Nephron progenitor cell (in vitro differentiated cells): ENCODE measurements at places on chromosomes 1 and 21.

GRCh38 chr1:81836007-81836626 lies 35.4 kb downstream of the ADGRL2 start:
- DNase-seq, result no peak

DNA sequence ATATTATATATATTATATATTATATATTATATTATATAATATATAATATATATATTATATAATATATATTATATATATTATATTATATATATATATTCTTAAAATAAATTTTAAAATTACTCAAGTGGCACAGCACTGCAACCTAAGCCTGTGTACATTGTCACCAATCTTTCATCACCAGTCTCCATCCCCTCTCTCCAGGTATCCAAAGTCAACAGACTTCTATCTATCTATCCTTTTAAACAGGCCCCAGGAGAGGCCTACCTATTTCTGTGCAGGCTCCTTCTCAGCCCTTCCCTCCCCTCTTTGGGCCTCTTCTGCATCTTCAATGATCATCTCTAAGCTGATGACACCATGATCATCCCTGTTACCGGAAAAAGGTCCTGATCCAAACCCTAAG lies 111.7 kb downstream of the RHOU start:
- DNase-seq, result no peak

- no peak for DNase-seq
Measured at GRCh38 chr1:226642421-226642820, 93.9 kb downstream of the STUM start.

DNA sequence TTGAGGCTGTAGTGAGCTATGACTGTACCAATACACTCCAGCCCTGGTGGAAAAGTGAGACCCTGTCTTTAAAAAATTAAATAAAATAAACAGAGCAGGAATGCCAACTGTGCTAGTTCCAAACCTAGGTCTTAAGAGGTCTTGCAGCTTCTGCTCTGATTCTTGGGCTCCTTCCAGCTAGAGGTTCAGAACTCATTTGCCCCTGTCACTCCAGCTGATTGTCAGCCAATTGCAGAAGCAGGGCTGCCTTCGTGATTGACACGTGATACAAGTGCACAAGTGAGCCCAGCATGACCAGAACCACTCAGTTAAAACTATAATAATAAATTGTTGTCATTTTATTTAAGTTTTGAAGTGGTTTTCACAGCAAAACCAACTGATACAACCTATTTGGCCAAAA lies 298.4 kb downstream of the USP25 start:
- no peak for DNase-seq

GRCh38 chr21:28776251-28776650 lies 216.4 kb downstream of the LTN1 start:
- DNase-seq, result no peak

DNA sequence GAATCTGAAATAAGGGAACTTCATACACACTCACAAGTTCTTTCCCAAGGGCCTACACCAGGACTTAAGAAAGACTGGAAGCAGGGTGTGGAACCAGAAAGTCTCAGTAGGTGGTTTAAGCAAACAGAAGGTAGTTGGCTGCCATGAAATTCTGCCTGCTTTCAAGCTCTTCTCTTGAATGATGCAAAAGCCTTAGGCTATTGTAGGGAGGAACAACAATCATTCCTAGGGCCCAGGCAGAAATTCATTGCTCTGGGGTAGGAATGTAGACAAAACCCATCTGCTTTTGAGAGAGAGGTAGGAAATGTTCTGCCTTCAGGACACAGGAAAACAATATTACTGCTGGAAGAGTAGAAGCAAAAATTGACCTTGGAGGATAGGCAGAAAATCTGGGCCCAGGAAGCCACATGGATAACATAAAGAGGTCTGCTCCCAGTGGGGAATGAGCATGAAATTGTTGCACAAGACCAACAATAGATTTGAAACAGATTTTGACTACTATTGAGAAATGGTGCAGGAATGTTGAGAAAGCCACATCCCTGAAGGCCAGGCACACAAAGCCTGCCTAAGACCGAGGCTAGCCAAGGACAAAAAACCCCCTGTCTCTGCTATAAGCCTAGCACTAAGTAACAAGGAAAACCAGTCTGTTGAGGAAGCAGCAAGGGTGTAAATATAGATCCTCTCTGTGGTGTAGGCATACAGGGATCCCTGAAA lies 22.7 kb upstream of the SFT2D2 start:
- DNase-seq, result no peak

DNA sequence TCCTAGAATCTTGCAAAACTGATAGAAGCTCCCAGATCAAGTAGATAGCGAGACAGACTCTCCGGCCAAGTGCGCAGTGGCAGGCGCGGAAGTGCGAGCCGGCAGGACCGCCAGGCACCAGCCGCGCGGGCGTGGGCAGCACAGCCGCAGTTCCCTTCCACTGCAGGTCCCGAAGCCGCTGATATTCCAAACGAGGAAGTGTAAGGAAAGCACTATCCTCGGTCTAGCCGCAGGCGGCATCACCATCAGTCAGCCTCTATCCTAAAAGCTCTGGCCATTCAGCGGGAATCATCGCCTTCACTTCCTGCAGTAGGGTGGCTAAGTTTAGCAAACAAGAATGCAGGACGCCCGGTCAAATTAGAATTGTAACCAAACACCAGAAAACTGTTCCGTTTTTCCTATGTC lies 710 bp downstream of the GLRX2 start:
- peak; percentile 46 for DNase-seq

- DNase-seq, result no peak
Measured at GRCh38 chr1:62013264-62013663, 181.4 kb upstream of the L1TD1 start.

DNA sequence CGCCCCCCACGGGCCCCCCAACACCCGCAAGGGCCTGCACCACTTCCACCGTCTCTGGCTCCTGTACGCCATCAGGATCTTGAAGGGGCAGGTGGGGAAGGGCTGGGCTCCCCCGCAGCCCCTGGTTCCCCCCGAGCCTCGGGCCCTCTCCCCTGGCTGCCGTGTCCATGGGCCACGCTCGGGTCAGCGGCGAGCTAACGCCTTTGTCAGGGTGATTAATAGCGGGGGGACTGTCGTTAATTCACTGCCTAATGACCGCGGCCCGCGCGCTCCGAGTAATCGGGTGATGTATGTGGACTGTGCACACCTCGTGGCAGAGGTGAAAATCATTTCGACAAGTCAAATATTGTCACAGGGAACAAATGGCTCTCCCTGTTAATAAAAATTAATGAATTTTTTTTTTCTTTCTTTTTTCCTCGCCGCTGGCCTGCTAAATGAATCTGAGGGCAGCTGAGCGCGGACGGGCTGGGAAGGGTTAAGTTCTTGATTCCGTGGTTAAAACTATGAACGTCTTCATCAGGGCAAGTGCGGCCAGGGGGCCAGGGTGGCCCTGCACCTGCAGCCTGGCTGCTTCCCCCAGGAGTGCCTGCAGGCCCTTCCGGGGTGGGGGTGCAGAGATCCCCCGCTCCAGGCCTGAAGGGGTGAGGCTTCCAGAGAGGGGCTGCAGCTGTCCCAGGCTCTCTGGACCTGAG lies 100.8 kb downstream of the PRDM16 start:
- DNase-seq, result peak; percentile 57

DNA sequence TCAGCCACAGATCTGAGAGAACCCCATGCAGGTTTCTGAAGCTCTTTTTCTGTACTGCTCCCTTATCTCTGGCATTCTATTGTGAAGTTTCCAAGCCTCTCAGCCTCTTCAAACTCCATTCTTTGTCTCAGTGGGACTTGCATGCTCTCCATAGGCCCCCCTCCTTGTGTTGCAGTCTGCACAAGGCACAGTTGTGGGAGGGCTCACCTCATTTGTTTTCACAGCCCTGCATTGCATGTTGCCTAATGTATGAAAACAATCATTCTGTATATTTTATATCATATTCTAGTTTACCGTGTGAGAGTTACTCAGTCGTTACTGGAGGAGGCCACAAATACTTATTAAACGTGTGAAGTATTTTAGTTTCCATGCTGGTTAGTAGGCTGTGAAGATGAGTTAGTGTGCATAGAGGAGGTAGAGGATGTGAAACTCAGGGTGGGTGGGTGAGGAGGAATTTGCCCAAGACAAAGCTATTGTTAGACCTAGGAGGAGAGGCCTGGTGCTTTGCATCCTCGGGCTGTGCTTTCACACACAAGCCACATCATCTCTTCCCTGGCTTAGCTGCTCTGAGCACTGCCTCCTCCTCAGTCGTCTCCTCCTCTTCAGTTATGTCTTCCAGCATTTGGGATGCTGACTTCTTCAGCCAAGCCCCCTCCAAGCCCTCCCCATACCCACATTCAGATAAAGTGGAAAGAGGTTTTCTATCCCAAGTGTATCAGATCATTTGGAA lies 7.8 kb upstream of the CHI3L2 start:
- DNase-seq, result no peak

DNA sequence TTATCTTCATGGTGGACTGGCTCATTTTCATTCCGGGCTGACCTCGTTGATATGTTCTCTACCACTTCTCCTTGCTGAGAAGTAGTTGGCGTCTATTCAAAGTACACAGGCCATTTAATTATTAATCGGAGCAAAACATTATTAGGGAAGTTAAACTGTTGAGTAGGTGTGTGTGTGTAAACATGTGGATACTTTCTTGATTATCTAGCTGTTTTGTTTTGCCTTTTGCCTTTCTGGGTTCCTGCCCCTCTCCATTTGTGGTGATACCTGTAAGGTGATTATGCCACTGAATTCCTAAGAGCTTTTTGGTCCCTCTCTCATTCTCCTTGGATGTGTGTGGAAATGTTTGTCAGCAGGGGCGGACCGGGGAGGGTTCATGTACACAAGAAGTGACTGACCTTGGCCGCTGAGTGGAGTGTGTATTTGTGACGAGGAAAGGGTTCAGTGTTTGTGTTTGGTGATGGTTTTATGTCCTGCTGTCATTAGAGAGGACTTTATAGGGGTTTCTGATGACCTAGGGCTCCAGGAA lies 56.6 kb upstream of the PPP2R5A start:
- no peak for DNase-seq

GRCh38 chr21:44496564-44497550 lies 41.5 kb downstream of the LRRC3 start:
- DNase-seq, result no peak

- DNase-seq, result no peak
Measured at GRCh38 chr1:86105533-86105866, 51.1 kb downstream of the COL24A1 start.

DNA sequence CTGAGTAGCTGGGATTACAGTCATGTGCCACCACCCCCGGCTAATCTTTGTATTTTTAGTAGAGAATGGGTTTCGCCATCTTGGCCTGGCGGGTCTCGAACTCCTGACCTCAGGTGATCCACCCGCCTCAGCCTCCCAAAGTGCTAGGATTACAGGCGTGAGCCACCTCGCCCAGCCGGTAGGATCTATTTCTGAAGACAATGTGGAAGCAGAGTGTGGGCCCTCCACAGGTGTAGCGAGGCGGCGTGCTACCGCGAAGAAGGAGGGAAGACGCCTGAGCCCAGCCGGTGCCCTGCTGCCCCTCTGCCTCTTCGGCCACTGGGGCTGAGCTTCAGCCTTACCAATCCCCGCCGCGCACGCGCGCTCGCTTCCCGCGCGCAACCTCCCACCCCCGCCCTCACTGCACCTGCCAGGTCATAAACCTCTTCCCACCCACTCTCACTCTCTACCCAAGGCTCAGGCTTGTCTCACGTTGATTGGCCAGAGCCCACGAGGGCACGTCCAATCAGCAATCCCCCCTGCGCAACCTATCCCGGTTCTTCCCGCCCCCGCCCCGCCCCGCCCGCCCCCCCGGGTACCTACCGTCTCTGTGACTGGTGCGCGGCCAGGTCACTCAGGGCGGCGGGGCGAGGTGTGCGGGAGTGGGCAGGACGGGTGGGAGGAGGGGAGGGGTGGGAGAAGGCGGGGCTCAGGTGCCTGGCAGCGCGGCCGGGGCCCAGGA lies 409 bp upstream of the HOOK1 start:
- DNase-seq, result peak; percentile 88

- no peak for DNase-seq
Measured at GRCh38 chr21:35510957-35511695, 462.0 kb upstream of the RUNX1 start.

DNA sequence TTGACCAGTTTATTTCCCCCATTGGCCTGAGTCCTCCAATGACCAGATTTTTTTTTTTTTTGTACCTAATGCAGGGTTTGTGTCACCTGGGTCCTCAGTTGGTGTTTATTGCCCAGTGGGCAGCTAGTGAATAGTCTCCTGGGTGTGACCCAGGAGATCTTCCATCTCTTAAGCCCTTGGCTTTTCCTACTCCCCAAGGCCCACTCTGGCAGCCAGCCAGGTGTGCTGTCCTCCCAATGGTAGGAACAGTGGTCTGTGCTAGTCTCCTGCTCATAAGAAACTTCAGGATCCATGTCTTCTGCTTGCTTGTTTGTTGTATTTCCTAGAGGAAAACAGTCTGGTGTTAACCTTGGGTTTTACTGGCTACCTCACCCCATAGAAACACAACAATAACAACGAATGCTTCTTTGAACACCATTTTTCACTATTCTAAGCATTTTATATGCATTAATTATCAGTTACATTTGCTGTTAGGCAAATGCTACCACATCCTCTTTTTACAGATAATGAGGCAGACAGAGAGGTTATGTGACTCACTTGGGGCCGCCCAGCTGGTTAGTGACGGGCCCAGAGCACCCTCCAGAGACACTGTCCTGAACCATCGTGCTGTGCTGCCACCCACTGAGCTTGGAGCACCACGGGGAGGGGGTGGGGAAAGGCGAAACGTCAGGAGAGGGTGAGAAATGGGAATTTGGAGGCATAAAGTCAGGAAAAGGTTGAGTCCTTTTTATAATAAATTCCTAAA lies 107.5 kb downstream of the HIVEP3 start:
- DNase-seq, result no peak
